ENCODE measurements at places on chromosomes 4 and X.
A peak's percentile ranks its signal among the peaks of the same experiment; 100 is the strongest.

- DNase-seq, result no peak
Measured at GRCh38 chr4:172980219-172980618, 188.4 kb upstream of the GALNT7 start.

- no peak for DNase-seq
Measured at GRCh38 chr4:121698236-121698671, 1.5 kb upstream of the ANXA5 start.

GRCh38 chrX:30880058-30880457, 9.0 kb downstream of the TAB3 start:
- no peak for DNase-seq

GRCh38 chrX:41435708-41436107, 11.4 kb upstream of the NYX start:
- DNase-seq, result no peak

- DNase-seq, result no peak
Measured at GRCh38 chrX:15334561-15334960, 762 bp downstream of the PIGA start.

DNA sequence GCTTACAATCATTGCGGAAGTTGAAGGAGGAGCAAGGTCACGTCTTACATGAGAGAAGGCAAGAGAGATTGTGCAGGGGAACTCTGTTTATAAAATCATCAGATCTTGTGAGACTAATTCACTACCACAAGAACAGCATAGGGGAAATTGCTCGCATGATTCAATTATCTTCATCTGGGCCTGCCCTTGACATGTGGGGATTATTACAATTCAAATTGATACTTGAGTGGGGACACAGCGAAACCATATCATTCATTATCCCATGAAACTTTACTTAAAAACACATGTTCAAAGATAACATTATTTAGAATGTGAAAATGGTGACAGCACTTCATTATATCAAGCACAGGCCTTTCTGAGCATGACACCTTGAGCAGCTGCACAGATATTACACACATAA, 1087.8 kb downstream of the C4orf33 start:
- no peak for DNase-seq

DNA sequence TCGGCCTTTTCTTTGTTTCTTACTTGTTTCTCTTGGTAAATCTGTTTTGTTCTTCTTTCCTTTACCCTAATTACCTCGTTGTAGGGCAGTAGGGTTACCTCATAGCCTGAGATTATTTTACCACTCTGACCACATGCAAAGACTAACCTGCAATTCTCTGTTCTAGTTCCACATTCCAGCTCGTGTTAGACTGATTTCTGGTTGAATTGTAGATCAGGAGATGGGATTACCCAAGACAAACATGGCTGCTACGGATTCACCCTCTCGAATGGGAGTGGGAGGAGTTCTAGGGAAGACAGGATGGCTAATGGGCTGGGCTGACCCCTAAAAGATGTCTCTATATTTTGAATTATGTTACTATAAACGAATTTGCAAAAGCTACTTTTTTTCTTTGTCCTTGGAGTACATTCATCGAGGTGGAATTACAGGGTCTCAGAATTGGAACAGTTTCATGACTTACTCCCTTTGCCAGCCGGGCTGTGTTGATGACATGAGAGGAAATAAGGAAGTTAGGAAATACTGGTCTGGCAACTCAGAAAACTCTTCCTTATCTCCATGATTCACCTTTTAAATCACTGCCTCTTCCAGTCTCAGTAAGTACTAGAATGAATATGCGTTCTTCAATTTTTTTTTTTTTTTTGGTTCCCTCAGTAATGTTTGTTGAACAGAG, 36.7 kb upstream of the FBXW7 start:
- DNase-seq, result no peak

- no peak for DNase-seq
Measured at GRCh38 chr4:125421547-125421946, 106.8 kb downstream of the FAT4 start.

DNA sequence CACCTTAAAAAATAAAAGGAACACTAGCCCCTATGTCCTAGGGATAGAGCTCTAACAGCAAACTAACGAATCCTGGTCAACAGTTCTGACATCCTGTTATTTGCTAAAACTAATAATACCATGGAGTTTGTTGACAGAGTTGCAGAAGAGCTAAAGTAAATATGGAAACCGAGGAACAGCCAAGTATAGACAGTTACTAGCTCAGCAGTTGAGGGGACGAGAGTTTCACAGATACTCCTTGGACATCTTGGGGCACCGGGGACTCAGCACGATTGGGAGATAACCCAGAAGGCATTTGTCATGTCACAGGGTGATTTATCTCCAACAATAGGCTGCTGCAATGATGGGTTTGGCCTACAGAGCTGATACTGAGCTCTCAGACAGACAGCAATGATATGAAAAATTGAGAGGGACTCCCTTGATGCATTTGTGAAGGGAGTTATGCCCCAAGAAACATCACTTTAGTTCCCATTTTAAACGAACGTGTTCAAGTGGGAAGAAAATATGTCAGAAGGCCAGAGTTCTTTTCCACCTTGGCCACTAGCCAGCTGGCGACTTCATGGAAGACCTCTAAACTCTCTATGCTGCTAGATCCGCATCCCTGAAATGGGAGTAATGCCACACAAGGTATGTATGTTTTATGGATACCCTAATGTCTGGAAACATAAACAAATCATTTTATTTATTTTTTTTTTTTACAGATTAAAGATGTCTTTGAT, 48.6 kb downstream of the TSC22D3 start:
- no peak for DNase-seq

GRCh38 chr4:187993827-187994226, 1.7 kb upstream of the ZFP42 start:
- no peak for DNase-seq

- no peak for DNase-seq
Measured at GRCh38 chrX:68018248-68019203, 414.8 kb downstream of the OPHN1 start.

- no peak for DNase-seq
Measured at GRCh38 chrX:123983240-123983639, 21.7 kb downstream of the STAG2 start.

DNA sequence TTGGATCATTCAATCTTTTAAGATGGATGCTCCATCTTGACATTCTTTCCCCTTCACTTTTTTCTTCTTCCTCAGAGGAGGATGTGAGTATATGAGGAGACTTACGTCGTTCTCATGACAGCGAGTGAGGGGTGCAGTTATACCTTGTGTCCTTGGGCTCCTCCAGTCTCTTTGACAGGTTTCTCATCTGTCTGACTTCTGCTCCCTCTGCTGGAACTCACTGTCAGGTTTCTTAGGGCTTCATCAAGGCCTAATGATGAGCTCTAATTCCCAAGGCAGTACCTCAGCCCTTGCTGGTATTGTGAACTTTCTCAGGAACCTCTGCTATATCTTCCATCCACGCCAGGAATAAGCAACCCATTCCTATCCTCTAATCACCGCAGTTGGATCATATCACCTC, 237.8 kb upstream of the ADGRL3 start:
- DNase-seq, result no peak

DNA sequence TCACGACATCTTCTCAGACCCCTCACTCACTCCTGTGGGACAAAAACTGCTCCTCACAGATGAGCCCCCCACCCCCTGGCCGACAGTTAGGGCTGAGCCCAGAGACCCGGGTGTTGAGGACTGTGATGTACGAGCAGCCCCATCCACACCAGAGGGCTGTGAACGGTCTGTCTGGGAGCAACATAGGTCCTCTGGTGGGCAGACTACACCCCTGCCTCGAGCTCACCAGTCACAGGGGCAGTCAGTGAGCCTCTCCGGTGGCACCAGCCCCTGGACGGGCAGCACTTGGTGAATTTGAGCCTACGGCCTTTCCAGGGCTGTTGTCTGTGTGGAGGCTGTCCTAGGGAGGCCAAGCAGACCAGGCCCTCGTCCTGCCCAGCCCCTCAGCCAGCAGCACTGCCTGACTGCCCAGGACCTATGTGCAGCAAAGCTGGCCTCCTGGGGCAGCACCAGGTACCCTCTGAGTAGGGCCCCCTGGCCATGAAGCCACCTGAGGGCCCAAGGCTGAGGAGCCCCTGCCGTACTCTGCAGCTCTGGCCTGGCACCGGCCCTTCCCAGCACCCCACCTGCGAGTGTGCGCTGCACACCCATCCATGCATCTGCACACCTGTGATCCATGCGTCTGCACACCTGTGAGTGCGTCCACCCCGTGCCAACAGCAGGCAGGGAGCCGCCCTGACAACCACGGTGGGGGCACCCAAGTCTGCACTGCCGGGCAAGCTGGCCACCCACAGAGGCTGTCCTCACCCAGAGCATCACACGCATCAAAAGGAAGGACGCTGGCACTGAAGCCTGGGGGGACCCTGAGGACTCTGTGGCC, 111.6 kb upstream of the NKX1-1 start:
- DNase-seq, result no peak

GRCh38 chrX:136193771-136194170, 46.4 kb downstream of the FHL1 start:
- DNase-seq, result no peak

DNA sequence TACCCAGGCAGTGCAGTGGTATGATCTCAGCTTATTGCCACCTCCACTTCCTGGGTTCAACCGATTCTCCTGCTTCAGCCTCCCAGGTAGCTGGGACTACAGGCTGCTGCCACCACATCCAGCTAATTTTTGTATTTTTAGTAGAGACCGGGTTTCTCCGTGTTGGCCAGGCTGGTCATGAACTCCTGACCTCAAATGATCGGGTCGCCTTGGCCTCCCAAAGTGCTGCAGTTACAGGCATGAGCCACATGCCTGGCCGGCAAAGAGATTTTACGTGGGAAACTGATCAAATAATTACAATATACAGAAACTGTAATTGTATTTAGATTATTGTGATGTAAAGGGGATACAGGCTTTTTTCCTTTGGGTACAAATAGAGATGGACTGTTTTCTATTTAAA, 33.7 kb downstream of the RBPJ start:
- no peak for DNase-seq

GRCh38 chr4:41319553-41319952, 62.8 kb downstream of the UCHL1 start:
- no peak for DNase-seq

DNA sequence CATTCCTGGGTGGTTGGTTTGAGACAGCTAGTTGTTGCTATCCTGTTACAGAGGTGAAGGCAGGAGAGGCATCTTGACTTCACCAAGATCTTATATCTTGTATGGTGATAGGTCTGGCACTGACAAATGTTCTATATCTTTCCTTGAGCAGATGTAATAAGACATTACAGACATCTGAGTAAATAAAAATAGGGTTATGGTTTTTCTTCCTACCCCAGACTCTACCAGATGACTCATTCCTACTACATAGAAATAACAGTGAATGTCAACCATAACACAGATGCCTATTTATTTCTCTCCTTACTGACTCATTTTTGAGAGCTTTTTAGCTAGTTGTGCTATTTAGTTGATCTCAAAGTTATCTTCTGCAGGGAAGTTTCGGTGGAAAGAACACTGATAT, 21.9 kb downstream of the HNRNPH2 start:
- no peak for DNase-seq

GRCh38 chrX:129771266-129771995, 8.3 kb upstream of the SASH3 start:
- no peak for DNase-seq

DNA sequence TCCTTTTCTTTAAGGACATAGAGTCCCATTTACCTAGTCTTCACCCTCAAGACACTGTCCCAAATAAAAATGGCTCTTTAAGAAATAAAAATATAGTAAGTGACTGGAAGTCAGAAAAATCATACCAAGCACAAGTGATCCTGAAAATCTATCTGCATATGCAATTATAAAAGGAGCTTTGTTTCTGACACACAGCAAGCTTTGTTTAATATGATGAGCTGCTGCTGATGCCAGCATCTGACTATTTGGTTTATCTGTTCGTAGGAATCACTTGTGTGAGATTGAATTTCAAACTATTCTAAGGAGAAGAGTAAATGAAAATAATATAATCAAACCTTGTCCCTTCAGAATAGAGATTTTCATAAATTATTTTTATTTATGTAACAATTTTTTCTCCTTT, 332.4 kb downstream of the PCDH7 start:
- DNase-seq, result no peak

DNA sequence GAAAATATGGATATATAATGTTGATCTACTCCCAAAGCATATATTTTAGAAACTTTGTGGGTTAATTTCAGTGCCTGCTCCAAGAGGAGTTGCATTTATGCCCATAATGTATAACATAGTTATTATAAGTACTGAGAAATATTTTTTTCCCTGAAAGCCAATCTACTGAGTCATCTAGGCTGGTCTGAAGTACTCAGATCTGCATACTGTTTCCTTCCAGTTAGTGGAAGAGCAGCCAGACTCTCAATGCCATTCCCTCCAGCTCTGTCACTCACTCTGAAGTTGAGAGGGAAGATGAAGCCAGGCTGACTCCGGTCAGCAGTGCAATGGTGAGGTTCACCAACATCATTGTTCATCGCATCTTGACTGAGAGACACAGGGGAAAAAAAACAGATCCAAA, 505.1 kb downstream of the PPARGC1A start:
- no peak for DNase-seq

GRCh38 chr4:113444386-113444785, 317.2 kb downstream of the CAMK2D start:
- no peak for DNase-seq

DNA sequence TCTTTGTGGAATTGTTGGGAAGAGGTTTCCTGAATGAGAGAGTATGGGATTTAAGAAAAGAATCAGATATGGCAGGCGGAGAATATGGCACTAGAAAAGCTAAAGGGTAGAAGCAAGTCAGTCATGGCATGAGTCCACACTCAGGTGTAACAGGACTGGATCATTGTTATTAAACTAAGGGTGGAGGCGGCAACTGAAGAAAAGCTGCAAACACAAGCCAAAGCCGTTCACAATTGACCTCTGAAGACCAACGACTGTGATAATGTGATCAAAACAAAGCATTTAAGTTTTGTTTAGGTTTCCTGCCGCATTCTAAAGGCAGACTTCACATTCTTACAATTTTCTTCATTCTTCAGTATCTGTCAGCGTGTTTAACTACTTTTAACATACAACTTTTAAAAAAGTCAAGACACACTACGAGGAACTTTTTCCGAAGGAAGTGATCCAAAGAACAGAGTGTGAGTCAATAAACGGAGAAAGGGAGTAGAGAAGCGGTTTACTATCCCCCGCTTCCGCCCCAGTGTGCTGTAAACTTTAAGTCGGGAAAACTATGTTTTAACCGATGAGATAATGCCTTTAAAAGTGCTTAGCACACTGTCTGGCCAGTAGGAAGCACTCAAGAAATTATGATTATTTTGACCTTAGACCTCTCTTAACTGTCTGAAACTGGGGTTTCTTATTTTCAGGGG, 909 bp upstream of the SLAIN2 start:
- peak; percentile 37 for DNase-seq

GRCh38 chr4:186687265-186687664, 36.4 kb downstream of the FAT1 start:
- no peak for DNase-seq

DNA sequence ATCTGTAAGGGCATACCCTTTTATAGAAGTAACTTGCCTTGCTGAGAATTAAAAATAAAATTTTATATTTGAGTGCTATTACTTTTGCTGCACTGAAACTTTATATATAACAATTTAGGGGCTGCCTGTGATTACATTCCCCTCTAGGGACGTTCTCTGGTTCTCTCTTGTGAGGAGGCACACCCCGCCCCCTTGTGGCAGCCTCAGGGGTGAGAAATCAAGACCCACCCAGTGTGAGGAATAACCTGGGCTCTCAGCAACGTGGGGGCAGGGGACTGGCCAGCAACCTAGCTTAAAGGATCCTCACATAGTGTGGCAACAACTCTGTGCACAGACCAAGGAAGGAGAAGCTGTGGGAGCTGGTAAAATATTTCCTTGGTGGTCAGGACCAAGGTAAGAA, 43.7 kb downstream of the MAGEA9 start:
- peak; percentile 30 for DNase-seq

Data from activated CD4-positive, alpha-beta T cell treated with anti-CD3 and anti-CD28 coated beads for 4 hours (primary cell).